ENCODE measurements at places on chromosomes 12 and 14.

- no peak for DNase-seq
These were observed 2.0 kb upstream of the ATN1 start for GRCh38 chr12:6925540-6926279.

DNA sequence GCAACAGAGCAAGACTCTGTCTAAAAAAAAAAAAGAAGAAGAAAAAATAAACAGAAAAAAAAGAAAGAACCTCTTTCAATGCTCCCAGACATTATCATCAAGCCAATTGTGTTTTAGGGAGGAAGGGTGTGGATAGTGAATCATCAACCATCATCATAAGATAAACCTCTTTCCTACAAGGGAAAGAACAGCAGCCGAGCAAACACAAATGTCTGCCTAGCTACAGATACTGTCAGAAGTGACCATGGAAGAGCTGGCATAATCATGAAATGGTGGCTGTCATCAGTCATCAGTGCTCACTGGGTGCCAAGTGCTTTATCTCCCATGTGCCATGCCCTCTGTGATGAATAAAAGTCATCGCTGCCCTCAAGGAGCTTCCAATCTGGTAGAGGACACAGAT lies 46.6 kb downstream of the SLC17A8 start:
- no peak for DNase-seq

DNA sequence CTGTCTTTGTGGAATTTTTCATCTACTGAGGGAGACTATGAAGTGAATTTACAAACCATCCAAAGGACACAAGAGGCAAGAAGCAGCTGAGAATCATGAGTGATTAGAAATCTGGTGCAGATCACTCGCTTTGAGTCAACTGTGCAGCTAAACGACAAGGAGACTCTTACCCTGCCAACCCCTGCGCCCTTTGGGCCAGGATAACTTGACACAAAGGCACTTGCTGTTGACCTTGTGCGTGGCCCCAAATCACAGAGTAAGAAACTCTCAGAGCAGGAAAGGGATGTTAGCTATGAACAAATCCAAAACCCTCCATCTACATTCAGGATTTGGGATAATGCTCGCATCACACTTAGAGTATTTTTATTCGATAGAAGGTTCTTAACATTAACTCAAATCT lies 11.5 kb upstream of the PARP11 start:
- no peak for DNase-seq

DNA sequence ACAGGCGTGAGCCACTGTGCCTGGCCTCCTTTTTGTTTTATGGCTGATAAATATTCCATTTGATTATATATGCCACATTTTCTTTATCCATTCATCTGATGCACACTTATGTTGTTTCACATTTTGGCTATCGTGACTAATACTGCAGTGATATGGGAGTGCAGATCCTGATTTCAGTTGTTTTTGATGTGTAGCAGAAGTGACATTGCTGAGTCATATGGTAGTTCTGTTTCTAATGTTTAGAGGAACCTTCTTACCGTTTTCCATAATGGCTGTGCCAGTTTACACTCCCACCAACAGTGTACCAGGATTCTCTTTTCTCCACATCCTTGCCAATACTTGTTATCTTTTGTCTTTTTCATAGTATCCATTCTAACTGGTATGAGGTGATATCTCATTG lies 235.9 kb downstream of the ERC1 start:
- DNase-seq: no peak

- no peak for DNase-seq
These were observed 1.4 kb upstream of the HMGA2 start for GRCh38 chr12:65822732-65823512.

DNA sequence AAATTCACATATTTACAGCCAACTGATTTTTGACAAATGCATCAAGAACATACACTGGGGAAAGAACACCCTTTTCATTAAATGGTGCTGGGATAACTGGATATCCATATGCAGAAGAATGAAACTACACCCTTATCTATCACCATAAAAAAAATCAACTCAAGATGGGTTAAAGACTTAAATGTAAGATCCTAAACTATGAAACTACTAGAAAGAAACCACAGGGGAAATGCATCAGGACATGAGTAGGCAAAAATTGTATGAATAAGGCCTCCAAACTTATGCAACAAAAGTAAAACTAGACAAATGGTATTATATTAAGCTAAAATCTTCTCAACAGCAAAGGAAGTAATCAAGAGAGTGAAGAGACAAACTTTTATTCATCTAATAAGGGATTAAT lies 242.6 kb downstream of the CPNE8 start:
- DNase-seq: no peak
